ENCODE measurements at places on chromosomes 5 and 9.

GRCh38 chr5:55852503-55852902 is 1.3 kb downstream of the IL31RA start:
- no peak for DNase-seq

- no peak for DNase-seq
Observed at GRCh38 chr5:33675958-33676464, 215.8 kb downstream of the ADAMTS12 start.

DNA sequence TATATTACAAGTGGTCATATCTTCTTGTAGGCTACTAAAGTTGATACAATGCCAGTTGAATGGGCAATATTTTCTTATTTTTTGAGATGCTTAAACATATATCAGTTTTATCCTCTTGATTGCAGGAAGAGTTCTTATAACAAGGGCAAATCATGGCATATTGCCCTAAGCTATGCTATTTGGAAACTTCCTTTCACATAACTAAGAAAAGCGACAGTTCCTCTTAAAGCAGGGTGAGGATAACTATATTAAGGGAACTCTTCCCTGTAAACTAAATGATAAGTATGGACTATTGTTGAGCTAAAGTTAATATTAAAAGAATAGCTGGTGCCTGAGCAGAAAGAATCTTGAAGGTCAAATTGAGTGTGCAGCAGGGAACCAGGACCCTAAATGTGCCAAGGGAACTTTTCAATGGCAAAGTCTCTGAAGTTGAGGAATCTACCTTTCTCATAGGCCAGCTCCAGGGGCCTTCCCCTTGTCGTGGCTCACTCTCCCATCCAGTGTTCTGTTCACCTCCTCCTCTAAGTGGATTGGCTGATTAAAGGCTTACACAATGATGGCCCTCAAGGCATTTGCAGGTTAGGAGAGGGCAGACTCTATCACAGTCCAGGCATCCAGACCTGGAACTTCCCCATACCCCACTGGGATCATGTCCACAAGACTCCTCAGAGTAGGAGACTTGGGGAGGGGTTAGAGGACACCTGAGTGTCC is 26.8 kb downstream of the FYB1 start:
- DNase-seq, result no peak

GRCh38 chr9:14349146-14349446 is 35.2 kb upstream of the NFIB start:
- no peak for DNase-seq

DNA sequence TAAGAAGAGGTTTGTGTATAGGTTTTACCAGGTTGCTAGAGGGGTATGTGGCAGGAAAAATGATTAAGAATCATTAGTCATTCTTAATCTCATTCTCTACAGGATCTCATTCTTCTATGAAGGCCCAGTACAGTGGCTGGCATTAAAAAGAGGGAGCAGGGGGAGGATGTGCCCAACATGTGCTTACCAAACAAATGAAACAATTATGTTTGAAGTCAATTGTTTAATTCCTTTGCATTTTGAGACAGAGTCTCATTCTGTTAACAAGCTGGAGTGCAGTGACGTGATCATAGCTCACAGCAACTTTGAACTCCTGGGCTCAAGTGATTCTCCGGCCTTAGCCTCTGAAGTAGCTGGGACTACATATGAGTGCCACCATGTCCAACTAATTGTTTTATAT is 23.0 kb downstream of the FNIP1 start:
- DNase-seq, result no peak

GRCh38 chr5:124888050-124888506 is 141.6 kb upstream of the ZNF608 start:
- DNase-seq, result peak; percentile 51

Data from SK-N-DZ (cell line).